ENCODE measurements at places on chromosomes 6 and 20.

DNA sequence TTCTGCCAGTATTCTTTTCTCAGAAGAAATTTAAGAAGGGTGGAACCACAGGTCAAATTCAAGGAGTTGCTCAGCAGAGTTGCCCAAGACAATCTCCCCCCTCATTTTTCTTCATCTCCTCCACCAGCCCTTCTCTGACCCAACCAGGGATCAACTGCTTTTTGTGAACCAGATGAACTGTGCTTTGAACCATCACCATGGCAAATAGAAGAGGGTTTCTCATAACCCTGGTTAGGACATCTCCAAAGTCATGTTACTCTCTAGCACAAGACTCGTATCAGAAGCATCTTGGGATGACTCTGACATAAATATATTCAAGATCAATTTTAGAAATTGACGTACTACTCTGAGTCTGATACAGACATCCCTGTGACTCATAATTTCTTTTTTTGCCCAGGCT lies 130.7 kb downstream of the ALDH8A1 start:
- no peak for DNase-seq

GRCh38 chr6:145327586-145327985 lies 407.7 kb downstream of the EPM2A start:
- DNase-seq, result no peak

DNA sequence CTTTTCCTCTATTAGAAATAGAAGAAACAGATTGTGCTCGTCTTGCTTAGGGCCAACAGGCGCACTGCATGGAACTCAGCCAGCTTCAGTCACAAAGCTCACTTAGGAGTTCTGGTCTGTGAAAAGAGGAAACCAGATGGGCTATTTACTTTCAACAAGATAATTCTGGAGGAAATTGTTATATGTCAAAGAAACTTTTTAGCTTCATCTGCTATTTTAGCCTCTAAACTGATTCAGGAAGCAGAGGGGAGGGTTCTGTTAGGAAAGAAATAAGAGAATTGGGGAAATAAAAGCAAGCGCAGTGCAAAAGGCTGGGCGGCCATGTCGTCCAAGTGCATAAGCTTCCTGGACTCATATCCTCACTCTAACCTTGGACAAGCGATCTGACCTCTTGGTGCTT lies 21.3 kb downstream of the PRKN start:
- no peak for DNase-seq

DNA sequence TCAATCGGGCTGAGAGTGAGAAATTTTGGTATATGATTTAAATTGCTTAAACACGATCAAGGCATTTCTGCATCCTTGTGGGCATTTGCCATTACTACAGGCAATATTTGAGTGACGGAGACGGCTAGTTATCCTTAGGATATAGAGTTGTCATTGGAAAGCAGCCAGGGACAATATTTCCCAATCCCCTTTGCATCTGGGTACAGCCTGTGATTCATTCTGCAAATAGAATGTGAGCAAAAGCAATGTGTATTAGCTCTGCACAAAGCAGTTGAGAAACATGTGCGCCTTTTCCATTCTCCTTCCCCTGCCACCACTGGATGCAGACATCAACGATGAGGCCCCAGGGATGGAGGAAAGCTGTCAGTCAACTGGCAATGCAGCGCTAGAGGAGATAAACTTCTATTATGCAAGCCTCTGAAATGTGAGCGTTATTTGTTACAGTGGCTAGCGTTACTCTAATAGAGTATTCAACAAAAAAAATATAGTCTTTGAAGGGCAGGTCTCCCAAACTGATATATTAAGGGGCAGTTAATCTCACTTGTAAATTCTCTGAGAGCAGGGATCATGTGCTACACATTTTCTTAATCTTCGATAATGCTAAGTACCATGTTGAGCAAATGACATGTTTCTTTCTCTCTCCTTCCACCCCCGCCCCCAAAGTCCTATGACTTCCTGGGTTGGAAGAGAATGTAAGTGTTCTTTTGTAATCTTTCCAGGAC lies 37.1 kb upstream of the NCOA3 start:
- DNase-seq, result no peak

- DNase-seq, result no peak
Measured at GRCh38 chr6:52415917-52416628, 4.1 kb upstream of the EFHC1 start.

DNA sequence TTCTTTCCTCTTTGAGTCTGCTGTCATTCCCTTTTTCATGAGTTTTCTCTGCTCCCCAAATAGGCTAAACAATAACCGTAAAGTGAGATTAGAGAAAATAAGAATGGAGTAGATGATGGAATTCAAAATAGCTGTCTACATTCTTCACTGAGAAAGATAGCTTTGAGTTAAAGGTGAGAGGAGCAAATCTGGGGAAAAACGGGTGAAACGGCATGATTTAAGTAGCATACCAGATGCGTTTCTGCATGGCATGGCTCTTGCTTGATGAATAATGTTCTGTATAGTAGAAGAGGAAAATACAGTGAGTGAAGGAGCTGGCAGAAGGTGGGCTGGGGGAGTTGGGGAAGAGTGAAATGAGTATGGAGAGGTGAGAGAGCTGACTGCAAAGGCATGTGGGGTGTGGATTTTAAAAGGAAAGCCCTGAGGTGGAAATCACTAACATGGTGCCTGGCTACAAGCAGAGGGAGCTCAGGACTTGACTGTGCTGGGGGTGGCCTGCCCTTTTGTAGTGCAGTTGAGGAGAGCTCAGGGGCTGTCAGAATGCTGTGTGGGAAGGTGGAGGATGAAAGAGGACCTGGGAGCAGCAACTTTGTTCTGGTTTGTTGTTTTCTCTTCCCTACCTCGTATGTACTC lies 8.8 kb downstream of the BICRAL start:
- DNase-seq, result no peak

- DNase-seq, result no peak
Measured at GRCh38 chr6:73704260-73704659, 8.3 kb downstream of the CD109 start.

GRCh38 chr20:48051794-48052474 lies 266.7 kb upstream of the SULF2 start:
- DNase-seq, result no peak

DNA sequence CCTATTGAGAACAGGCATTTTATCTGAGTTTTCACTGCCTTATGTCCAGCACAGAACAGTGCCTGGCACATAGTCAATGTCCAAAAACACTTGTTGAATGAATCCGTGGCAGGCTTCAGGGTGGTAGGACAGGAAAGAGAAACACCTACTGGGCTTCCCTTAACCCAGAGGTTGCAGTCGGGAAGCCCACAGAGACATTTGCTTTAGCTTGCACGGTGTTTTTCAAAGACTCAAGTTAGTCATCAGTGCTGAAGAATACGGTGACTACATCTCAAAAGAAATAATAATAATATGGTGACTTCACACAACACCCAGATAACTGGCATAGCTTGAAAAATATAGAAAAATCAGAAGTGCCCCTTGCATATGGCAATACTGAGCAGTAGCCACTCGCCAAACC lies 160.4 kb downstream of the CD83 start:
- no peak for DNase-seq

GRCh38 chr6:156315146-156315545 lies 462.0 kb upstream of the ARID1B start:
- no peak for DNase-seq

GRCh38 chr6:28212510-28213212 lies 12.4 kb upstream of the ZSCAN9 start:
- DNase-seq, result no peak

- DNase-seq, result no peak
Measured at GRCh38 chr20:16216914-16217230, 356.4 kb downstream of the KIF16B start.

GRCh38 chr6:33797626-33798342 lies 6.0 kb downstream of the MLN start:
- DNase-seq, result no peak

- DNase-seq, result no peak
Measured at GRCh38 chr6:106439459-106439858, 78.9 kb downstream of the CRYBG1 start.

GRCh38 chr20:8663424-8663823 lies 405.5 kb upstream of the PLCB4 start:
- no peak for DNase-seq

DNA sequence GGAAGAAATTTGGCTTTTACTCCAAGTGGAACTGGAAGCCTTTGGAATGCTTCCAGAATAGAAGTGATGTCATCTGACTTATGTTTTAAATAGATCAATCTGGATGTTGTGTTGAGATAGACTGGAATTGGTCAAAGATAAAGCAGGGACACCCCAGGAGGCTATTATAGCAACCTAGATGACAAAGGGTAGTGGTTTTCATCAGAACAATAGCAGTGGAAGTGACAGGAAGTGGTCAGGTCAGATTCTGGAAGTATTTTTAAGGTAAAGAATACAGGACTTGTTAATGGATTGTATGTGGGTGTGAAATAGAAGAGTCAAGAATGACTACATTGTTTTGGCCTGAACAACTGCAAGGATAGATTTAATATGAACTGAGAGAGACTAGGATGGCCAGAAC lies 191.4 kb downstream of the ADGRB3 start:
- no peak for DNase-seq

DNA sequence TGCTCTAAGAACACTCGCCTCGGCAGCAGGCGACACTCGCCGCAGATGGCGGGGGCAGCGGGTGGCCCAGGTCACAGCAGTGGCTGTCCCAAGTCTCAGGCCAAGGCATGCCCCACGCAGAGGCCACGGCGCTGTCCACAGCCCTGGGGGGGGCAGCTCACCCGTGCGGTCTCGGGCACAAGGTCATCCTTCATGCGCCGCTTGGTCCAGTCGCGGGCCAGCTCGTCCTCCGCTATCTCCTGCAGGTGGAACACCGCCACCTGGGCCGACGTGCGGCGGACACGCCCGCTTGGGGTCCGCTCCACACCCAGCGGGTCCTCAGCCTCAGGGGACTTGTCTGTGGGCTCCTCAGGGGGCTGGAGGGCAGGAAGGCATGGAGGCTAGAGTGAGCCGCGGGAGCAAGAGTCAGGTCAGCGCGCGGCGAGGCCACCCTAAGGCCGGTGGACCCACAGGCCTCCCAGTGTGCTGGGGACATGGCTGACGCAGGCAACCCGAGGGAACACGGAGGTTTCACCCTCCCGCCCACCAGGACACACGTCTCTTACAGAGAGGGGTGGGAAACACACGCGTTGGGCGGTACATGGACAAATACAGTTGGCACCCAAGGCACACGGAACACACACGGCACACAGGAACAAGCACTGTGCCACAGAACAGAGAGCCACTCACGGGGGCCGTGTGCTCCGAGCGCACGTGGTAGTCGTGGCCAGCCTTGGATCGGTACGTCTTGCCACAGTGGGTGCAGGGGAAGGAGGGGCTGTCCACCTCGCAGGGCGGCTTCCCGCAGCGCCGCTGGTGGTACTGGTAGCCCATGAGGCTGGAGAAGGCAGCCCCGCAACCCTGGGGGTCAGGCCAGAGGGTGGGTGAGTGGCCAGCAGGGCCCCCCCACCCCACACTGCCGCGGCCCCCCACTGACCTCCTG lies 6.5 kb upstream of the UCKL1 start:
- no peak for DNase-seq

DNA sequence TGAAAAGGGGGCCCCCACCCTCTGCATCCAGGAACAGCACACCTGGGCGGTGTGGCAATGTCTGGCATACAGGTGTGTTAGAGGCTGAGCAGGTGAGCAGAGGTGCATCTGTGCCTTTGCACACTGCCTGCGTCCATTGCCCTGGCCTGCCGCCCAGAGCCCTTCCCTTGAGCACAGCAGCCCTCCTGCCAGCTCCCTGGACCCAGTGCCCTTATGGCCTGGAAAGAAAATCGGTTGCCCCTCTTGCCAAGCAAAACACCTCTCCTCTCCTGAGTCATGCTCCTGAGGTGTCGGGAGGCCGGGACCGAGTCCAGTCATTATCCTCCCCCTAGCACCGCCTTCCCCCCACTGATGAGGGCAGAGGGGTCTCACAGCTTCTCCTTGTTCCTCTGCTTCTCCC lies 259.9 kb downstream of the SMOC2 start:
- no peak for DNase-seq

- no peak for DNase-seq
Measured at GRCh38 chr20:23018432-23018831, 16.7 kb upstream of the SSTR4 start.

DNA sequence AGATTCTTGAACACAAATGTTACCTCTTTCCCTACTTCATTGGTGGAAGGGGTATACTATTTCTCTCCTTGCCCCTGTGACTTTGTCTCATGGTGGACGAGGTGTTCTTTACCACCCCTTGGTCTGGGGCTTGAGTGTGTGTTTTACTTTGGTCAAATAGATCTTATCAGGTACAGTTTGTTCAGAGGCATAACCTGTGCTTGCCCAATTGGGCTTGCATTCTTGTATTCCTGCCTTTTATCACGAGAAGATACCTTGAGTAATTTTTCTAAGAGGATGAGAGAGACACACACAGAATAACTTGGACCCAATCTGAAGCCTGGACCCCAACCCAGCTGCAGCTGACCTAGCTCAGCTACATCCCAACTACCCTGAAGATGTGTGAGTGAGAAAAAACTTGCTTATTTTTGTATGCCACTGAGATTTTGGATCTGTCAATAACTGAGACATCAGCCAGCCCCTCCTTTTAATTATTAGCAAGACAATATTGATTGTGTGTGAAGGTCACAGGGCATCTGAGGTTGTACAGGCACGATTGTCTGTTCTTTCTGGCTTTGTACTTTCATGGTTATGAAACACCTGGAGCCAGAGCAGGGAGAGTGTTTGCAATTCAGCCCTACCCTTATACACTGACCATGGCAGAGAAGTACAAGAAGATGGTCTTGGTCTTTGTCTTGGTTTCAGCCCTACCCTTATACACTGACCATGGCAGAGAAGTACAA lies 204.7 kb upstream of the SLC35B3 start:
- no peak for DNase-seq

DNA sequence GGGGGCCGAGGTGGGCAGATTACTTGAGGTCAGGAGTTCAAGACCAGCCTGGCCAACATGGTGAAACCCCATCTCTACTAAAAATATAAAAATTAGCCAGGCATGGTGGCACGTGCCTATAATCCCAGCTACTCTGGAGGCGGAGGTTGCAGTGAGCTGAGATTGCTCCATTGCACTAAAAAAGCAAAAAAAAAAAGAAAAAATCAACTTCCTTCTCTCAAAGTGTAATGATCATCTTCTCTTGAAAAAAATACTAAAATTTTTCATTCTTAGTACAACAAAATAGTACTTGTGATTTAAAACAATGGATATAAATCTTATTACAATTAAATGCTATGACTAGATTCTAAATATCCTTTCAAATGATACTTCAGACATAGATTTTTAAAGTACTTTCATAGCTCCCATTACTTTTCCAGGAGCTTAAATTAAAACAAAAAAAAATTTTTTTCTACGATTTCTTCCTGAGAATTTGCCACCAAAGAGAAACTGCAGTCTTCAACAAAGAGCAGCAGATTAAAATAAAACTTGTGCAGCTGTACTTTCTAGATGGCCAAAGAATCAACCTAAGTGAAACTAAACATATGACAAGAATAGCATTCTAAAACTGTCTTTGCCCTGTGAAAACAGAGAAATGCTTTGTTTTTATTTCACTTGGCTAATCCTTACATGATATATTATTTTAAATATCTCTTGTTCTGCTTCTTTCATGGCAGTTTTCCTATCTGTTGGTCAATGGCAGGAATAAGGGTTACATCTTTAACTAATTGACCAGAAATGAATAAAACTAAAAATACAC lies 75.2 kb downstream of the MAP3K5 start:
- DNase-seq, result no peak

- DNase-seq, result no peak
Measured at GRCh38 chr6:32391505-32391904, 15.5 kb downstream of the BTNL2 start.

- no peak for DNase-seq
Measured at GRCh38 chr6:47306887-47307286, 2.8 kb downstream of the TNFRSF21 start.

Data from natural killer cell treated with Interleukin-12 subunit alpha and Interleukin-12 subunit beta and Interleukin-15 and Interleukin-18, amount 100 ng/mL, for 72 hours (primary cell).